ENCODE measurements at places on chromosomes 5 and 9.

DNA sequence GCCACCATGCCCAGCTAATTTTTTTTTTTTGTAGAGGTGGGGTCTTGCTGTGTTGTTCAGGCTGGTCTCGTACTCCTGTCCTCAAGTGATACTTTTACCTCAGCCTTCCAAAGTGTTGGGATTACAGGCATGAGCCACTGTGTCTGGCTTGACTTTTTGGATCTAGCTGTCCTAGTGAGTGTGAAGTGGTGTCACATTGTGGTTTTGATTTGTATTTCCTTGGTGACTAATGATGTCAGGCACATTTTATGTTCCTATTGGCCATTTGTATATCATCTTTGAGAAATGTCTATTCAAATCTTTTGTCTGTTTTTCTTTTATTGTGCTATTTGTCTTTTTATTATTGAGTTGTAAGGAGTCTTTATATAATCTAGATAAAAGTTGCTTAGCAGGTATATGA lies 53.5 kb upstream of the MCCC2 start:
- no peak for DNase-seq

- DNase-seq, result no peak
These were observed 532.5 kb downstream of the RAB3C start for GRCh38 chr5:59115345-59115744.

DNA sequence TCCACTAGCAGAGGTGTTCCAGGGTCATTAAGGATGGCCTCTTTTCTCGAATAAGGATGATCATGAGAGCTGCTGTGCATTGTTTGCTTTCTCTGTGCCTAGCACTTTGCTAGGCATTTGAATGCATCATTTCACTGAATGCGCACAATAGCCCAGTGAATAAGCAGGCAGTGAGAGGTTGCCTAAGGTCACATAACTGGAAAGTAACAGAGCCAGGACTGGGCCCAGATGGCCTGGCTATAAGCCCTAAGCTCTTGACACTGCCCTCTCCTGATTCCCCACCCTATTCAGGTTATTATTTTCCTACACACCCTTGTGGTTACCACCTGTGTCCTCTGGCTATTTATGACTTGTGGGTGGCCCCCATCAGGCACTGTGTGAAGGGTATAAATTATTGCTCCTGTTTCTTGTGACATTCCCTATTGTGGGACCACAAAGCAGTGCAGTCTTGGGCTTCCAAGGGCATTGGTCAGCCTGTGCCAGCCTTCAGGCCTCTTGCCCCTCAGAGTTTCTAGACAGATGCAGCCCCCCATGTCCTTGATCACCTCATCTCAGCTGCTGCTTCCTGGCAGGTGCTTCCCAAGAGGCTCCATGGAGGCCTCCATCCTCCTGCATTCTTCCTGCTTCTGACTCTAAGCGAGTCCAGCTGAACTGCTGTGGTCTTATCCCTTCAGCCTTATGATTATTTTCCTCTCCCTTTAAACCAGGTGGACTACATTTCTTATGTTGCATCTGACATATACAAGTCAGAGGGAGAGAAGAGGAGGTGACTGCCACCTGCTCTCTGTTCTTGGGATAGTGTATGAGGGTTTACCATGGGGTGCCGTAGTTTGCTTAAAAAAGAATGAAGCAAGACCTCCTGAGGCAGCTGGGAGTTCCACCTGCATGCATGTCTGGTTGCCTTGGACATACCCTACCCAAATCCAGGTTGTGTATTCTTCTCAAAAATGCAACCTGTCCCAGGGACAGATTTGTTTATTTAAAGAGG lies 47.6 kb downstream of the ANGPTL2 start:
- no peak for DNase-seq

DNA sequence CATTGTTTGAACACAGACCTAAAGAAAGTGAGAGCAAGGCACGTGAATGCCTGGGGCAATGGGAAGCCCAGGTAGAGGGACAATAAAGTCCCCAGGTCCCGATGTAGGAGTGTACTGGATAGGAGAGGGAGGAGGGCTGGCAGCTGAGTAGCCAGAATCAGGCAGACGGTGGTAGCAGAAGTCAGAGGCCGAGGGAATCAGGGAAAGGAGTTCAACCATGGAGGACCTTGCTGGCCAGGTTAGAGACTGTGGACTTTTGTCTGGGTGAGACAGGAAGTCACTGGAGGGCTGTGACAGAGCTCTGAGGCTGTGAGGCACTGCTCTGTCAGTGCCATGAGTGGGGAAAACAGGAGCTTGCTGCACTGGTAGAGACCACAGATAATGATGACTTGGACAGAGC lies 248.2 kb downstream of the EFNA5 start:
- no peak for DNase-seq

DNA sequence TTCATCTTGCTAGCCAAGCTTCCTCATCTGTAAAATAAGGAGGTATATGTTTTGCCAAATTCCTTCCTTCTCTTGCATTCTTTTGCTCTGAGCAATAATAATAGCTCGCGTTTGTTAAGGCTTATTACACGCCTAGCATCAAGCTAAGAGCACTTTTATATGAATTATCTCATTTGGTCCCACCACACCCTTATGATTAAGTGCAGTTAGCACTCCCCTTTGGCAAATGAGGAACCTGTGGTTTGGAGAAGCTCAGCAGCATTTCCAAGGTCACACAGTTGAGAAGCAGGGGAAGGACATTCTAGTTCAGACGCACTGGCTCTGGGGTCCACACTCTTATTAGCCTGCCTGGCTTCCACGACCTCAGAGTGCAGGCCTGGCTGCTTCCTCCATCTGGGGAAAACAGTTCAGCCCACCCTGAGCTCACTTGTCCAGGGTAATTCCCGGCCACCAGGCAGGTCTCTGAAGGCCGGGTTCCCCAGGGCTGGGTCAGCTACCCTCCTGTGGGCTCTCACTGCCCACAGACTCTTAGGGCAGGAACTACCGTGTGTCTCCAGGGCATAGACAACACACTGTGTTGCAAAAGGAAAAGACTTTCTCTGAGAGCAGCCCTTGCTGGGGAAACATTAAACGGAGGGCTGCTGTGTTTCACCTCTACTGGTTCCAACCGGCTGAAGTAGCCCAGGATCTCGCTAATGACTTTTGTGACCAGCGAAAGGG lies 9.9 kb upstream of the FBP1 start:
- DNase-seq, result peak; percentile 70

GRCh38 chr5:173474881-173475287 lies 141.6 kb downstream of the BOD1 start:
- DNase-seq, result peak; percentile 77

GRCh38 chr9:18010492-18010891 lies 431.6 kb downstream of the SH3GL2 start:
- no peak for DNase-seq

- no peak for DNase-seq
These were observed 778.9 kb upstream of the ZNF608 start for GRCh38 chr5:125525356-125525755.

DNA sequence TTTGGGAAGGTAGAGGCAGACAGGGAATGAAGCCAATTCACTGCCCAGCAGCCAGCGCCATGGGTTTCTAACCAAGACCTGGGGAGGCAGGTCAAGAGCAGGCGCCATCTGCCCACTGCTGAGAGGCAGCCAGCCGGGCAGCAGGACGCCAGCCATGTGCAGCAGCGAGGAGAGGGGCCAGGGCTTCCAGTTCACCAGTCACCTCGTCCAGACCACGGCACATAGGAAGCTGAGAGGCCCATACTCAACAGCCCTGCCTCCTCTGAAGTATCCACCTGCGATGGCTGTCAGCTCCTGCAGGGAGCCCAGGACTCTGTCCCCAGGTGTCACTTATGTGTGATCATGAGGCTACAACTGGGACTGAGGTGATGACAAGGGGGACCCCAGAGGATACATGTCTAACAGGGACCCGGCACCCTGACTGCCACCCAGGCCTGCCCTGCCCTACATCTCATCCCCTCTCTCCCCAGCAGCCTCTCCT lies 30.1 kb downstream of the IPPK start:
- no peak for DNase-seq

GRCh38 chr5:61416010-61416409 lies 84.0 kb downstream of the ZSWIM6 start:
- DNase-seq, result no peak

GRCh38 chr5:16521521-16522483 lies 56.2 kb upstream of the ZNF622 start:
- DNase-seq, result no peak

DNA sequence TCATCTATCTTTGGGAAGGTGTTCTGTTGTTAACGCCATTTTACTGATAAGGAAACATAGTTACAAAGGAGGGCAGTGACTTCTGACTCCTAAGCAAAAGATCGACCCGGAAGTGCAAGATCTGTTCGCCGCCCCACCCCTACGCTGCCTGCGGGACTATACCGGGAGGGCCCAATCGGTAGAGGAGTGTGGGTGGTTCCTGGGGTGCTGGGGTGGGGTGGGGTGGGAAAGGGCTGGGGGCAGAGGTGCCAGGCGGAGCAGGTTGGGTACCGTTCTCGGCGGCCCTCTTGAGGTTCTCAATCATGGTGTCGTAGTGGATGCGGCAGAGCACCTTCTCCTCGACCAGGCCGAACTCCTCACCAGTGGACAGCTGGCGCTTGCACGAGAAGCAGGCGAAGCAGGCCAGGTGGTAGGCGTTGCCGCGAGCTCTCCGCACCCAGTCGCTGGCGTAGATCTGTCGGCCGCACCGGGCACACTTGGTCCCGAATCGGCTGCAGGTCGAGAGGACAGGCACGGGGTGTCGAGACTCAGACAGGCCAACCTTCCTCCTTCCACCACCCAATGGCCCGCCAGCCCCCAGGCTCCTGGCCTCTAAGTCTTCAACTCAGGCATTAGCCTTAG lies 11.8 kb downstream of the LHX6 start:
- no peak for DNase-seq

DNA sequence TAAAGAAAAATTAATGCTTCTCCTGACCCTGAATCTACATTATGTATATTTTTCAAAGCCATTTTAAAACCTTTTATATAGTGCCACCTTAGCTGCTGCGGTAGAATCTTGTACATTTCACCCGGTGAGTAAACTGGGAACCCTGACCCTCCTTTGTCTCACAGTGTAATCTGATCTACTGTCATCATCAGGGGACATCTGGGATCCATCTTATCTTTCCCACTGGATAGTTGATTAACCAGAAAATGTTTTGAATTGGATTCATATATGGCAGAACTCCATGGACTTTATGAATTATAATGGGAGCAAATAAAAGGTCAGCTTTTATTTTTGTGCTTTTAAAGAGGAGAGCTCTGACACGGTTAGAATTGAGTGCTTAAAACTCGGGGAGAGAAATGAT lies 95.0 kb downstream of the ADAMTSL1 start:
- DNase-seq, result no peak

- no peak for DNase-seq
These were observed 142.9 kb downstream of the LPAR1 start for GRCh38 chr9:110895147-110895905.

DNA sequence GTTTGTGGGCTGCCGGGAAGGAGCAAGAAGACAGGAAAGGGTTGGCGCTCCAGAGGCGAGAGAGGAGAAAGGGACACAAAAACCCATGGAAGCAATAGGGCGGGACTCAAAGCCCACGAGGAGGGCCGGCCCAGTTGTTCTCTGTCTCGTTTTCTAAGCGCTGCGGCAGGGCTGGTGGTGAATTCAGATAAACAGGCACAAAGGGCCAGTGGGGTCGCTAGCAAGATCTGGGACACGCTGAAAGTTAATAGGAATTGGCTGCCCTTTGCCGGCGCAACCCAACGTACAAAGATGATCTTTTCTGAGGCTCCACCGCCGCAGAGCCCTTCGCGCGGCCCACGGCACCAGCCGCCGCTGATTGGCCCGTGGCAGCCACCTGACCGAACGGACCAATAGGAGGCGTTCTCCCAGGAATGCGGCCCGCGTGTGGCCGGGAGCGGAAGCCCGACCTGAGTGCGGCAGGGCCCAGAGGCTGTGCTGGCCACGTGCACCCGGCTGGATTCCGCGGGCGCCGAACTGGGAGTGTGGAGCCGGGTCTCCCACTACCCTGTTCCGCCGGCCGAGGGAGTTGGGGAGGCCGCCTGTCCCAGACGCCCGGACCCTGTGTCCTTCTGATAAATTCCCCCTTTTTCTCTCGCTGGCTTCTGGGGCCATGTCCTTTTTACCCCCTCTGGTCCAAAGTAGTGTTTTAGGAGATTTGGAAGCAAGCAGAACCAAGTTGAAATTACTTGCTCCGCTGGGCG lies 16.8 kb upstream of the NSD1 start:
- DNase-seq, result no peak

DNA sequence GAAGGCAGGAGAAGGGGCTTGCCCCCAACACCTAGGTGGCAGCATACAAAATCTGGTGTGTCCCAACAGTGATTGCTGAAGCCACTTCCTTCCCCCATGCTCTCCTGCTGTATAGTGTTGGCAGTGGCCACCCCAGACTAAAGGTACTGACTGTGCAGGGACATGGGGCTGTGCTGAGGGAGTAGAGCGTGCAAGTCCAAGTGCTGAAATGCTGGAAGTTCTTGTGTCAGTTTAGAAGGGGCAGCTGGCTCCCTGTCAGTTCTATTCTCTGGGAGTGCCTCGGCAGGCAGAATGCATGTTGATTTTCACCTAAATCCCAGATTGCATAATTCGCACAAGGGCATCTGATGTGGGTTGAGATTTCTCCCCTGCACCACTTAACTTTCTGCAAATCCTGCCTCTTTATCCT lies 68.6 kb downstream of the GDNF start:
- DNase-seq, result no peak

GRCh38 chr9:82127465-82127864 lies 138.9 kb downstream of the SPATA31D1 start:
- no peak for DNase-seq

DNA sequence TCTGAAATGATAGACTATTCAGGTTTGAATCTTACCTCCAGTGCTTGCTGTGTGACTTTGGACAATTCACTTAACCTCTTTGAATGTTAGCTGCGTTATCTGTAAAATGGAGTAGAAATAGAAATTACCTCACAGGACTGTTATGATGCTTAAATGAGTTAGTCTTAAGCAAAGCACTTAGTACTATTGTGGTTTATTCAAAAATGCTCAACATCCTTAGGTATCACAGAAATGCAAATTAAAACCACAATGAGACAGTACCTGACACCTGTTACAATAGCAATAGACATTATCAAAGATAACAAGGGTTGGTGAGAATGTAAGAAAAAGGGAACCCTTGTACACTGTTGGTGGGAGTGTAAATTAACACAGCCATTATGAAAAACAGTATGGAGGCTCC lies 77.6 kb upstream of the FREM1 start:
- DNase-seq, result no peak

- no peak for DNase-seq
These were observed 785 bp upstream of the P4HA2 start for GRCh38 chr5:132228241-132229035.

DNA sequence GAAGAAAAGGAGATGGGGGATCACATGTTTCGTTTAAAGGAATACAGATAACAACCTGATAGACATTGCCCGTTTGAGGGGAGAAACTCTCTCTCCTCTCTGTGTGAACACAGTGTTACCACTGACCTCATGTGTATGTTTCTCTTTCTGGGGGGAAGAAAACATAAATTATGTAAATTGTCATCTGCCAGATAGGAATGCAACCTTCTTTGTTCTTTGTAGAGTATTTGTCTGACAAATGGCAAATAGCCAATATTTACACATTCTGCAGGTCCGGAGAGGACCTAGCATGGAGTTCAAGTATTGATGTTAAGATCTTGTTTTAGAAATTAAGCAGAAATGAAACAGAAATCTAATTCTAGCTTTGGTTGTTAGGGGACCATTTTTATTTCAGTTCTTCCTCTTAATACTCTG lies 276.3 kb downstream of the SAXO1 start:
- no peak for DNase-seq

Data from AG09309 (cell line).